ENCODE measurements at places on chromosomes 2 and 18.

DNA sequence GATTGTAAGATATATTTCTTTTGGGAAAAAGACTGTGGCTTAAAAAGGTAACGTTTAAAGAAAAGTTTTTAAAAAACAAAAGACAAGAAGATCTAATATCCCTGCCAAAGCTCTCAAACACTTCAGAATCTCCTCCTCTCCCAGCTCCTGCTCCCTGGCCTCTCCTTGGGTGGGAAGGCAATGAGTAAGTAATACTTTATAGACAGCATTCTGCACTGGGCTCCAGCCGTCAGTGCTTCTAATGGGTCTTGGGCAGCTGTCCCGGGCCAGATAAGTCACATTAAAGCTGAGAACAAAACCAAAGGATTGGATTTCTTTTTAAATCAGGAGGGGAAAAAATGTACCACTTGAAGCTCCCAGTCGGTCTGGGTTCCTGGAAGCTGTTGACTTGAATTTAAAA lies 133.7 kb downstream of the ALPK2 start:
- DNase-seq = no peak

DNA sequence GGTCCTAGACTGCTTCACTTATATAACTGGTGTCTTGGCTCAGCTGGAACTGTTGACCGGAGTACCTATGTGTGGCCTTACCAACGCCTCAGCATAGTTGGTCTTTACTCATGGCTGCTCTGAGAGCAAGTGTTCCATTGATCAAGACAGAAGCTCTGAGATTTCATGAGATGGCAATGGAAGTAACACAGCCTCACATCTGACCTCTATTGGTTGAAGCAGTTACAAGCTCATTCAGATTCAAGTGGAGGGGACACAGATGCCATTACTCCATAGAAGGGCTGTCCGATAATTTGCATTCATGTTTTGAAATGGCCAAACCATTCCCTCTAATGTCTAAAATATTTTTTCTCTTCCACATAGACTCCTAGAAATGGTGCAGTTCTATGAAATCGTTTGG lies 46.4 kb upstream of the STK39 start:
- no peak for DNase-seq

DNA sequence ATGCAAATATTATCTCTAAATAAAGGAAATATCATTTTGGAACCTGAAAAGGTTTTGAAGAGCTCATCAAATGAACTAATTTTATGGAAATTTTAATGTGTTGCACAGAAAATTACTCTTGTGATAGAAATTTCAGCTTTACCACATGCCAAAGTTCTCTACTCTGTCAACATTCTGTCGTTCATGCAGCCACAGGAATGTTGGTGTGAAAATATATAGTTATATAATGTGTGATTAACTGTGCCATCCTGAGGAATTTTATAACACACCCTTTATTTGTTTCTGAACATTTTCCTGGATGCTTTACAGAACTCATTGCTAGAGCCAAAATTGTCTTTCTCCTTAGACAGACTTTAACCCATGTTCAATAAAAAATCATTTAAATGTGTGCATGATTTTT lies 202.5 kb upstream of the SLC8A1 start:
- no peak for DNase-seq

DNA sequence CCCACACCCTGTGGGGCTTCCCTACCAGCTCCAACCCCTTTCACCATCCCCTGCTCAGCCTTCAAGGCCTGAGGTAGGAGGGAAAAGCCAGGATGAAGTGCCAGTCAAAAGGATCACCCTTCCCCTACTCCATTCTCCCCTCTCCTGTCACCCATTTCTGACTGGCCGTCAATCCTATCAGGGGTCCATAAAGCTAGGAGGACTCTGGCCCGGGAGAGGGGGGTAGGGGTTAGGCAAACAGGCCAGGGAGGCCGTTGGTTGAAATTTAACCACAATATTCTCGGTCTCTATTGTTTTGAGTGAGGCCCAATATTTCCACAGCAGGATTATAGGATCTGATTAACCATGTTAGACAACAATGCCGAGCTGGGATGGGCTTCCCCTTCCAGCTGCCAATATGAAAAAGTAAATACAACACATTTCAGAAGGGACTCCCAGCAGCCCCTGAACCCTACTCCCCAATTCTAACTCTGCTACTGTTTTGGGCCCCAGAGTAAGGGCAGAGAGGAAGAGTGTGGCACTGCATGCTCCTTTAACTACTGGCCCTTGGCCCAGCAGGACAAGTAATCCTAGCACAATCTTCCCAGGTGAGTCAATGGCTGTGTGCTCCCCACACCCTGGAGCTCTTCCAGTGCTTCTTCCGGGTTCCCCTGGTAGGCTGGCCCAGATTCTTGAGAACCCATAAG lies 10.6 kb upstream of the IHH start:
- DNase-seq = no peak

- no peak for DNase-seq
Measured at GRCh38 chr2:120901201-120901600, 165.5 kb downstream of the GLI2 start.

GRCh38 chr18:38759457-38759856 lies 1193.9 kb upstream of the CELF4 start:
- no peak for DNase-seq

- DNase-seq = no peak
Measured at GRCh38 chr2:197101519-197101918, 175.0 kb upstream of the PGAP1 start.

GRCh38 chr2:46873604-46874068 lies 42.0 kb downstream of the MCFD2 start:
- DNase-seq = peak; percentile 29

DNA sequence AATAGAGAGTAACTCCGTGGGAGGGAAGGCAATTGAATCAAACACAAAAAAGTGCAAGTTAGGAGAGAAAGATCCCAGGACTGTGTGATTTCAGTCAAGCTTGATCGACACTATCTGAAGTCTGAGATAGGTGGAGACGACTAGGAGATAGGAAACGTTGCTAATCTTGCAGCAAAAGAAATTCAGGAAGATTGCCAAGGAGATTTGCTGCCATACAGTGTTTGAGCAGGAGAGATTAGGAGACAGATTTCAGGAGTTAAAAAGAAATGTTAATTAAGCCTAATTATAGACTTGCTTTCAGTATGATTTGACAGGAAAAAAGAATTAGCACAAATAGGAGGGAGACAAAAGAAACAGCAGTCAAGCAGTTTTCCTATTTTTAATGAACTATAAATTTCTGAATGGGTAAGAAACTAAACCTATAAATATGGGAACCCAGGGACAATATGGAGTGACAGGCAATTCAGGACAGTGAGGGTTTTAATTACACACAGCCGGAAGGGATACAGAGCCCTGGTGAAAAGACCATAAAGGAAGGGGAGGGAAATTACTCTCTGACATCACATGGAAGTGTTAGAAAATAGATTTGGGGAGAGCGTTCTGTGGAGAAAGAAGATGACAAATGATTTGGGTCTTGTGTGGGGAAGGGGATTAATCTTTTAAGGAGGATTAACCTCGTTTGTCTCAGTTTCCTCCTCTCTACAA lies 72.6 kb downstream of the SUCLG1 start:
- DNase-seq = no peak

GRCh38 chr2:69046221-69046662 lies 33.3 kb downstream of the ANTXR1 start:
- DNase-seq = no peak

- no peak for DNase-seq
Measured at GRCh38 chr2:223459328-223459939, 142.7 kb downstream of the SCG2 start.

GRCh38 chr18:75041586-75041985 lies 167.4 kb downstream of the PTGR3 start:
- no peak for DNase-seq

- DNase-seq = no peak
Measured at GRCh38 chr2:207681431-207681830, 30.0 kb upstream of the CCNYL1 start.

DNA sequence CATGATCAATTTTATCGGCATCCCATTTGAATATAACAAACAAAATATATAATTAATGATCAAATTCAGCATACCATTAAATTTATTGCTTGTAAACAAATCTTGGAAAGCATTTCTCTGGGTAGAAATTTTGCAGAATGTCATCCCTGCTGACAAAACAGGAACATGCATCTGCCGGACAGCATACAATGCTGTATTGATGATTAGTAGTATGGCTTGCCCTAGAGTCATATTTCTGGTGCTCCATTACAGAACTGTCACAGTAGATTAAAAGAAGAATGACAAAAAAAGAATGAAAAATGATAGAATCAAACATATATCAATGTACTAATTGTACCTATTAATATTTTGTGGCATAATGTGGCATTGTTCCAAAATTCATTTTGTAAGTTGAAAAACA lies 98.0 kb downstream of the NXPH2 start:
- DNase-seq = no peak

DNA sequence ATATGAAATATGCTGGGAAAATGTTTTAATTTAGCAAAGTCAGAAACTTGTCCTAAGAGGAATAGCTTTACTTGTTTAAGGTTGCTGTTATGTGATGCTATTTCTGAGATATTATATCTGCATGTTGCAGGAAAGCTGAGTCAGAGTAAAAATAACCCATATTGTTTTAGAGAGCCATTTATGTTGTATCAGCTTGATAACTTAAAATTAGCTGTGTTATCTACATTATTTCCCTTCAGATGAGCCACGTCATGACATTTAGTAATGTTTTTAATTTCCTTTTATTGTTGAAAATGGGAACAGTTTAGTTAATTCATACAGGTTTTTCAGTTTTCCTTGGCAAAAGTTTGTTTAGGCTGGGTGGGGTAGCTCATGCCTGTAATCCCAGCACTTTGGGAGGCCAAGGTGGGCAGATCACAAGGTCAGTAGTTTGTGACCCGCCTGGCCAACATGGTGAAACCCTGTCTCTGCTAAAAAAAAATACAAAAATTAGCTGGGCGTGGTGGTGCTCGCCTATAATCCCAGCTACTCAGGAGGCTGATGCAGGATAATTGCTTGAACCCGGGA lies 55.8 kb downstream of the TTC27 start:
- no peak for DNase-seq

DNA sequence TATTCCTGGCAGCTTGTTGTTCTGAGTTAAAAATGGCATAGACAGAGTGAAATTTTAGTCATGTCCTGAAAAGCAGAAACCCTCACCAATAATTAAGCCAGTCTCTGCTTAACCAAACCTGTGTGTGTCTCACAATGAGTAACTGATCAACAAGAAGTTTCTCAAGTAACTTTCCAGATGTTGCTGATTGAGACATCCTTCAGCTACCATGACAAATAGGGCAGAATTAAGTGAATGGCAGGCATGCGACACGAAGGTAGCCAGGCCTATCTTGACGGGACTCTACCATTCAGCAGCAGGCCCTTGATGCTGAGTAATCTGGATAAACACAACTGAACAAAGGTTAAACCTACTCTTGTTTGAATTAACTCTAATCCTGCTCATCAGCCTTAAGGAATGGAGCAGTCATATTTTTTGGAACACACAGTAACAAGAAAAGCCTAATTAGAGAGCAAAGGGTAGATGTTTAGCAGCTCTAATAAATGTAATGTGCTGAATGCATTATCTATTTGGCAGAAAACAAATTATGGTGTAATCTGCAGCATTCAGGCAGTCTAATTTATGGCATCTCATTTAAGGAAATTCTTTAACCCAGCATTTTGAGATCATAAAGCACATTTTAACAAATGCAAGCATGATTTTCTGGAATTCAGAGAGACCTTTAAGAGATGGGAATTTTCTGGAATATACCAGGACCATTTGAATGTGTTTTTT lies 159.5 kb upstream of the EPHA4 start:
- DNase-seq = no peak

DNA sequence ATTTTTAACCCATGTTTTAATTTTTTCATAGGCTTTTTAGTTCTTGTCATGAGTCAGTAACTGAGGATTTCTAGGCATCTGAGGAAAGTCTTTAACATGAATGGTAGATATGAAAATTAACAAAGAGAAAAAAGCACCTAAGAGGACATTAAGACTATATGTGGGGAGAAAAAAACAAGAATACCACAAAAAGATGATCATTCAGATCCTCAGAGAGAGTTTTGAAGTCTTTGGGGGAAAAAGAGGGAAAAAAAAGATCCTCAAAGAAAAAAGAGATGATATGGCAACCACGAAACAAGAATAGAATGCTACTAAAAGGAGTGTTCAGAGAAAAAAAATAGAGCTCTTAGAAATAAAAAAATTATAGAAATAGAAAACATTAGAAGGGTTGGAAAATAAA lies 8.1 kb downstream of the DRC1 start:
- DNase-seq = no peak

DNA sequence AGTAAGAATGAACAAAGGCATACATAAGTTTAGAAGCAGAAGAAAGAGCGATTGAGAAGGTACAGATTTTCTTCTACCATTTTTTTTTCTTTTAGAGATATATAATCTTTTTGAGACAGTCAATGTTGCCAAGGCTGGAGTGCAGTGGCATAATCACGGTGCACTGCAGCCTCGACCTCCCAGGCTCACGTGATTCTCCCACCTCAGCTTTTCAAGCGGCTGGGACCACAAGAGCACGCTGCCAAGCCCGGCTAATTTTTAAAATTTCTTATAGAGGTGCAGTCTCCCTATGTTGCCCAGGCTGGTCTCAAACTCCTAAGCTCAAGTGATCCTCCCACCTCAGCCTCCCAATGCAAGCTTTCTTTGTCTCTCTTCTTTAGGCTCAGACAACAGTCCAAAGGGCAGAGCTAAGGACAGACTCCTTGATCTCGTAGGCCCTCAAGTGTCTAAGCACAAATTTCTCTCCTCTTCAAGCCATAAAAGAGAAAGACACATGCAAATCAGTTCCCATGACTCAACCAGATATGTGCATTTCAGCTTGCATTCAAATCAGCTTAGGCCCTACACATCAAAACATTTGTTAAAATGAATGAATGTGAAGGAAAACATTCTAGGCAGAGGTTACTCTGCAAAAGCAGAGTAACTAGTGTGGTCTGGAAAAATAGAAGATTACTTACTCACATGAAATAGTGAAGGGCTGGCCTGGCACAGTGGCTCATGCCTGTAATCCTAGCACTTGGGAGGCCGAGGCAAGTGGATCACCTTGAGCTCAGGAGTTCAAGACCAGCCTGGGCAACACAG lies 18.0 kb downstream of the ITSN2 start:
- DNase-seq = no peak

DNA sequence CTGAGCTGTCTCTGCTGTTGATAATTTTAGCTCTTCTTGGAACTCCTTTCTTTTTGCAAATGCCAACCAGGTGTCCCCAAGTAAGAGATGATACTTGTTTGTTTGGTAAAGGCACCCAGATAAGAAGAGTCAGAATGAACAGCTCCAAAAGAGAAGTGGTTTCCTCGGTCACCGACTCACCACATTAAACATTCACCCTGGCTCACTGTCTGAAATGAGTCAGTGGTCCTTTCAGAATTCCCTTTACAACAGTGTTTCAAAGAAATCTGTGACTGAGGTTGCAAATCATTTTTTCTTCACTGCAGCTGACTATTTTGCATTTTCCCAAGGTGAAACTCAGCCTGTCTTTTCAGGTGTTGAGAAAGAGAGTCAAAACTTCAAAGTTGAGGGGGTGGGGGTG lies 16.2 kb upstream of the CXCR4 start:
- no peak for DNase-seq

DNA sequence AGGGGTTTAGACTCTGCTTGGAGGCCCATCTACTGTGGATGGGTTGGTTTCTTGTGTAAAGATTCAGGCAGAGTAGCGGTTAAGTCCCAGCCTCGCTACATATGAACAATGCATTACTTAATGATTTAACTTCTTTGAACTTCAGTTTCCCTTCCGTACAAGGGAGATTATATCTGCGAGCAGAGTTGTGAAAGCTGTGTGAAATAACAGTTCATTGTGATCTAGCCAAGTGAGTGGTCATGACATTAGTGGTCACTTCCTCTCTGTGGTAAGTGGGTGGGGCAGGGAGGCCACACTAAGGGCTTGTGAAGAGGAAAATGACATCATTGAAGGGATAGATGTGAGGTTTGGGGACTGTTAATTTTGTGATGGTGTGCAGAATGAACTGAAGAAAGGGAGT lies 14.1 kb upstream of the MEX3C start:
- DNase-seq = no peak
